ENCODE measurements at places on chromosomes 6 and 20. TPM values are rescaled to one million over a fixed set of nuclear protein-coding genes. Genes with fewer than 3 reads are reported as not detected.

The AHCY gene
- 130 TPM for total RNA-seq

The GFRAL gene
- not detected for total RNA-seq

The FAM83C gene
- not detected for total RNA-seq

The ARFGEF3 gene
- 3.5 TPM for total RNA-seq

The NR2E1 gene
- not detected for total RNA-seq

The CDSN gene
- not detected for total RNA-seq

The CTCFL gene
- total RNA-seq: not detected

The SRMS gene
- total RNA-seq: not detected

The NDRG3 gene
- 22.6 TPM for total RNA-seq

The NDUFAF4 gene
- total RNA-seq: 14.0 TPM

The ADAM33 gene
- total RNA-seq: 0.76 TPM

The PNLDC1 gene
- total RNA-seq: 0.30 TPM

The FOXQ1 gene
- total RNA-seq: not detected

The RIPPLY2 gene
- total RNA-seq: not detected

The TMEM244 gene
- not detected for total RNA-seq

The GFRA4 gene
- total RNA-seq: not detected

The AURKA gene
- total RNA-seq: 45.8 TPM

The ADGRF1 gene
- total RNA-seq: not detected

The VSX1 gene
- total RNA-seq: not detected

The GJA10 gene
- total RNA-seq: not detected

The BHLHE23 gene
- total RNA-seq: not detected

The GRM1 gene
- not detected for total RNA-seq
